Kidney capillary endothelial cell (primary cell): ENCODE measurements at places on chromosomes 1 and 21.

GRCh38 chr1:63873751-63874150, 99.9 kb downstream of the ROR1 start:
- no peak for DNase-seq

- DNase-seq: no peak
These were observed 97.0 kb downstream of the DISP1 start for GRCh38 chr1:222911866-222912265.

DNA sequence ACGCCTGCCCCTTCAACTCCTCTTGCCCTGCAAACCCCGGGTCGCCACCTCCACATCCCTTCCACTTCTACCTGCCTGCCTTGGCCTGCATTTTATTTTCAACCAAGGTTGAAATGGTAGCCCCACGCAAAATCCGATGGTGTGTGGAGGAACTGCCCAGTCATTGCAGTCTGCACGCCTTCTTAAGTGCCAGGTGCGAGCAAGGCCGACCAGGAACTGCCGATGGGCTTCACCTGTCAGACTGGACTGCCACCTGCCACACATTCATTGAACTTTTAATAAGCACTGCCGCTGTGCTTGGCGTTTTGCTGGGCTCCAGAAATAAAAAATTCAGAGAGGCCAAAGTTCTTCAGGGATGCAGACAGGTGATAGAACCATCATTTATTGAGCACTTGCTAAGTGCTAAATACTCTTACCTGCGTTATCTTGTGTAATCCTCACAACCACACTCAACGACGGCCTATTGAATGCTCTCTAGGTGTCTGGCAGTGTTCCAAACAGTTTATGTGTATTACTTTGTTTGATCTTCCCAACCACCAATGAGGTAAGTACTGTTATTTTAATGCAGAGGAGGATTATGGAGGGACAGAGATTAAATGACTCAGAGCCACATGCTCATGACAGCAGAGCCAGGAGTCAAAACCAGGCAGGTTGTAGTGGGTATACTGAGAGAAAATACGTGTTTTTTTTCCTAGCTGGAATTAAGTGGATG, 36.2 kb downstream of the CACHD1 start:
- DNase-seq: no peak

DNA sequence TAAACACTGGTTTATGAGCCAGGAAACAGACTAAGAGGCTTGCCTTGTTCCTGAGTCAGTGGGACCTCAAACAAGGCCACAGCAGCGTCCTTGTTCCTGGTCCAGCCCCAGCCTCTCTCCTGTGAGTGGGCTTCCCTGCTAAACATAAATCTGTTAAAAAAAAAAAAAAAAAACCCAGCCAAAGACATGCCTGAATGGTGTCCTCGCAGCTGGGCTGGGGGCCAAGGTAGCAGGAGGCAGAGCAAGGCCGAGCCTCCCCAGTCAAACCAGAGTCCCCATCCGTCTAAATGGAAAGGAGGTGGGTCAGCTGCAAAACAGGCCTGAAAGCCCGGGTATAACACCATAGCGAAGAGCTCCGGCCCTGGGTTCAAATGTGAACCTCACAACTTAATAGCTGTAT, 18.1 kb upstream of the IFFO2 start:
- no peak for DNase-seq

DNA sequence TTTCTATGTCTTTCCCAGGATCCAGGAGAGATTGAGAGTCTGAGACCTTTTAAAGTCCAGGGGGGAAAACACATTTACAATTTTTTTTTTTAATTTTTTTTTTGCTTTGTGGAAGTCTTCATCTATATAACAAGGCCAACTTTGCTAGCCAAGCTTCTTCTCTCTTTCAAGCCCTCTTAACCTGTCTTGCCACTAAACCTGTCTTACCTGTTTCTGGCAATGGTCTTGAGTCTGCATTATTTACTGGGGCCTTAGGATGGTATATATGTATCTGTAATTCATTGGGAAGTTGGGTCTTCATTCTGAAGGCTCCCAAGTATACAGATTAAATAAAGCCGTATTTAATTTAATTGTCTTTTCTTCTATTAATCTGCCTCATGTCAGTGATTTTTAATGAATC, 750.9 kb upstream of the B3GALT2 start:
- DNase-seq: no peak

DNA sequence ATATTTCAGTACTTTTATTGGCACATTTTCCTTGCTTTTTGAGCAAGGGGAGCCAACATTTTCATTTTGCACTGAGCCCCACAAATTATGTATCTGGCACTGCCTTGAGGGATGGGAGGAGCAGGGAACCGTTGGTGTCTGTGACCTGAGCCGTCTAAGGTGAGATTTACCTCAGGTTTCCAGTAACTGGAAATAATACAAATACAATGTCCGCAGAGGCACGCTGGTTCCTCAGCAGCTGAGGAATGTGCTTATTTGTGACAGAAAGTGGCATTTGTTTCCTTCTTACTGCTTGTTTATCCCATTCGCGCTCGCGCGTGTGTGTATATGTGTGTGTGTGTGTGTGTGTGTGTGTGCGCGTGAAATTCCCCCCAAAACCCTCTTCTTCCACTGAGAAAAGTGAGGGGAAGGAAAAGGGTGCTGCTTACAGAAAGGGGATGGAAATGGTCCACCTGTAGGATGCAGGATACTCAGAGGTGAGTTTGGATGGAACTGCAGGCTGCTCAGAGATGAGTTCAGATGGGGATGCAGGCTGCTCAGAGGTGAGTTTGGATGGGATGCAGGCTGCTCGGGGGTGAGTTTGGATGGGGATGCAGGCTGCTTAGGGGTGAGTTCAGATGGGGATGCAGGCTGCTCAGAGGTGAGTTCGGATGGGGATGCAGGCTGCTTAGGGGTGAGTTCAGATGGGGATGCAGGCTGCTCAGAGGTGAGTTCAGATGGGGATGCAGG, 30.2 kb upstream of the SLAMF1 start:
- no peak for DNase-seq

DNA sequence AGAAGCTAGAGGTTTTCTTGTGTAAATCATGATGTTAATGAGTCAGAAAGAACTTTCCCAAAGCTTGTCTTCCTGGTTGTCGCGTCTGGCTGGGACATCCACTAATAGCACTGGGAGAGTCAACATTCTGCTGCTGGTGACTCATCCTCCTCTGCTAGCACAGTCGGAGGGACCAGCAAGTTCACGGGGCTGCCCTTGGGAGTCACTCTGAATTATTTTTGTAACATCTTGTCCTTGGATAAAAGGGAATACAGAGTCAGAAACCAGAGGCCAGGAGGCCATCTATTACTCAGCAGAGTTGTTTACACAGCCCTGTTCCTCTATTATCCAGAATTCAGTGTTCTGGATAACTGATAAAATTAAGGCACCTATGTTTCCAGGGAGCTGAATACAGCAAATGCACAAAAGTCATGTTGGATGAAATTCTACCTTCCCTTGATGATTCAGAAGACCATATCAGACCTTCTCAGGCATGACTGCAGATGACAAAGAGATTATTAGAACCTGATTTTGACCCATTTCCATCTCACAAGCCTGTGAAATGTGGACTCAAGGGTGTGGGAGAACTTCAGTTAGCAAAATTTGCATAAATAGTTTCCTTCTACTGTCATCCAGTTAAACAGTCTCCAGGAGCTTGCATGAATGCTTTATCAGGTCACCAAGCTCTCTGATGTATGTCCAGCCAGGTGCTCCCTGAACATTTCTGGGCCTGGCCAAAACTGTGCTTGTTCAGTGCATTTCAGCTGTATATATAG, 68.1 kb downstream of the JAK1 start:
- peak; percentile 96 for DNase-seq

DNA sequence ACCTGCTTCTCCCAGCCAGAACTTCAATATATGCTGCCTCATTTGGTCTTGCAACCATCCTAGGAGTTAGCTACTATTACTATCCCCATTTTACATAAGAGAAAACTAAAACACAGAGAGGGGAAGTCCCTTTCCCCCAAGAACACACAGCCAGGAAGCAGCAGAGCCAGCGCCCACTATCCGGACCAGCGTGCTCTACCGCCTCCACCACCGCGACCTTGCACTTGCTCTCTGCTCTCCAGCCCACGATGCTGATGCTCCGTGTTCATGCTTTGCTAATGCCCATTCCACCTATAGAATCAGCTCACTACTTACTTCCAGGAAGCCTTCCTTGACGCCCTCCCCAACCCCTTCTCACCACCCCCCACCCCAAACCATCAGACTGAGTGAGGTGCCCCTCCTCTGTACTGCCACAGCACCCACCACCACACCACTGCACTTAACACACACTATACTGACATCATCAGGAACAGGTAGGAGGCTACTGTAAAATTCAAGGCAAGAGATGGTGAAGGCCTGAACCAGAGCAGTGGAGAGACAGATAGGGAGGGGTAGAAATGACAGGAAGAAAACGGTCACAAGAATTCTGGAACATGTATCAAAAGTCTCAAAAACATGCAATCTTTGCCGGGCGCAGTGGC, 9.4 kb downstream of the TMEM53 start:
- no peak for DNase-seq

DNA sequence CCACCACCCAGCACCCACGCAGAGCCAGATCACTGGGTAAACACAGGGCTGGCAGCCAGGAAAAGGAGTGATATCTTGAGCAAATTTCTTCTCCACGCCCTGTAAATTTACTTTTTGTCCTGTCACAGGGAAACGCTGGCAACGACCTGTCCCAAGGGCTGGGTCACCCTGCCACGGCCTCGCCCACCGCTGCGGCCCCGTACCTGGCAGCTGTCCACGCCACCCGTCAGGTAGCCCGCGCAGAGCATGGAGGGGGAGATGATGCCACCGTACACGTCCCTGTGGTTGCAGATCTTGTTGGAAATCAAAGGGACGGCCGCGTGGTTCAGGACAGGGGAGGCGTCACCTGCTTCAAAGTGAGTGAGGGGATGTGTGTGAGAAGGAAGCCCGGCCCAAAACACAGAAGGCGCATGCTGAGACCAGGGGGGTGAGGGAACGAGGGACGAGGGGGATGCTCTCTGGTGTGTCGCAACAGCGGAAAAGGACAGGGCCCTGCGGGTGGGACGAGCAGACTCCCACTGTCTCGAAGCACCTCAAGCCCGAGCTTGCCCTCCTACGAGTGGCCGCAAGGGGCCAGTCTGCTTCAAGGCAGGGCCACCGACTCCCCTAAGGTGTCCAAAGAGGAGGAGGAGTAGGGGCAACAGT, 10.1 kb upstream of the TFF1 start:
- DNase-seq: no peak

DNA sequence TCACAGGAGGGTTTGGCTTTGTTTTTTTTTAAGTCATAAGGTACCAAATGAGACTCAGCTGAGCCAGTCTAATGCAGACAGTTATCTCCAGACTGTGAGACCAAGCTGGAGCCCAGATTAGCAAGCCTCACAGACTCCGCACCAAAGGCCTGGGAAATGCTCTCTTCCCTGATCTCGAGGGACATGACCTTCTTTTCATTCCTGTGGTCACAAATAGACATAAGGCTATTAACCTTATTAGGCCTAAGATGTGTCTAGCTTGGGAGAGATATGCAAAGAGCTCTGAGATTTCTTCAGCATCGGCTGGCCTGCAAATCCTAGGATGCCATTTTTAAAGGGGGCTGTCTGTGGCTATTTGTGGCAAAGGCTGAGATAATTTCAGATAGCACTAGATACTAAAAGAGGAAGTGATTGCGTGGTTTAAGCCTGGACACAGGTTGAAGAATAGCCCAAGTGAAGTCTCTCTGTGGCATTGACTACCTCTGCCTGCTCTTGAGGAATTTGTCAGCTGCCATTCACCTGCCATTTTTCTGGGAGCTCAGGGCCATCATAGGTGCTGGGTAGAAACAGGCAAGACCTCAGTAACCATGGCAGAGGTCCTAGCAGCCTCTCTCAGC, 301.3 kb downstream of the SIPA1L2 start:
- DNase-seq: no peak

- no peak for DNase-seq
These were observed 17.6 kb downstream of the PTGER3 start for GRCh38 chr1:71030026-71030425.

- DNase-seq: no peak
These were observed 1.0 kb upstream of the JAM2 start for GRCh38 chr21:25637851-25638659.

GRCh38 chr1:64960731-64961130, 5.6 kb downstream of the JAK1 start:
- no peak for DNase-seq

- DNase-seq: no peak
These were observed 6.4 kb downstream of the JAK1 start for GRCh38 chr1:64959986-64960385.

- no peak for DNase-seq
These were observed 67.8 kb upstream of the FGGY start for GRCh38 chr1:59229138-59229537.

GRCh38 chr1:54425152-54425584, 19.0 kb upstream of the SSBP3 start:
- no peak for DNase-seq
